ENCODE measurements at places on chromosomes 5 and 9. TPM values are rescaled to one million over a fixed set of nuclear protein-coding genes. Genes with fewer than 3 reads are reported as not detected.

The TXNDC8 gene
- total RNA-seq: not detected

The SPEF2 gene
- 0.98 TPM for total RNA-seq

The S100Z gene
- total RNA-seq: not detected

The FAM221B gene
- total RNA-seq: not detected

The PRLR gene
- total RNA-seq: not detected

The ZNF883 gene
- 0.65 TPM for total RNA-seq

The SMIM32 gene
- not detected for total RNA-seq

The SPINK13 gene
- total RNA-seq: not detected

The PLPP1 gene
- total RNA-seq: 81.0 TPM

The STPG3 gene
- not detected for total RNA-seq

The SDHA gene
- total RNA-seq: 149 TPM

The PHF2 gene
- total RNA-seq: 14.9 TPM

The HAVCR2 gene
- 0.67 TPM for total RNA-seq

The ZNF658 gene
- 5.6 TPM for total RNA-seq

The GARIN3 gene
- total RNA-seq: not detected

The TRAF2 gene
- total RNA-seq: 11.8 TPM

The NMUR2 gene
- total RNA-seq: not detected

The ITK gene
- not detected for total RNA-seq

The GABRA6 gene
- not detected for total RNA-seq

The DHX29 gene
- 39.6 TPM for total RNA-seq

The LCN12 gene
- total RNA-seq: 0.29 TPM

The CDH18 gene
- total RNA-seq: not detected

The REEP2 gene
- total RNA-seq: 4.6 TPM

The ALDH1A1 gene
- 196 TPM for total RNA-seq

The CEL gene
- total RNA-seq: under 0.01 TPM

The CXCL14 gene
- total RNA-seq: not detected

The FSTL4 gene
- total RNA-seq: 0.10 TPM

The TTLL11 gene
- 5.9 TPM for total RNA-seq

The RPS14 gene
- 2,576 TPM for total RNA-seq

The XRCC4 gene
- total RNA-seq: 7.5 TPM

The FBXL7 gene
- total RNA-seq: 22.2 TPM

The GNA14 gene
- total RNA-seq: 7.5 TPM

The SHISAL2B gene
- not detected for total RNA-seq

The PTGER4 gene
- total RNA-seq: 83.0 TPM
